ENCODE measurements at places on chromosomes 2 and 18.

DNA sequence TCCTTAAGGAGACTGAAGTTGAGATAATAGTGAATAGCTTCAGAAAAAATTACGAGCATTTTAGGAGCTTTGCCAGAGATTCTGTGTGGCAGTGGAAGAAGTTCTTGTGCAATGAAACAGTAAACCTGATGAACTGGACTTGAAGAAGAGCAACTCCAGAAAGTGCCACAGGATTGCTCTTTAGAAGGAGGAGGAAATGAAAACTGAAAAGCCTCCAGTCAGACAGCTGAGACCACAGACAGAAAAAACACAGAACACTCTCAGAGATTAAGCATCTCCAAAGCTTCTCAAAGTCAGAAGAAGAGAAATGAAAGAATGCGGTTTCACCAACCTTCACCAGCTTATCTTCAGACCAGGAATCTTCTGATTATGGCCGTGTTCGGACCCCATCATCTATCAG is 329.7 kb upstream of the CNTNAP5 start:
- no peak for DNase-seq

DNA sequence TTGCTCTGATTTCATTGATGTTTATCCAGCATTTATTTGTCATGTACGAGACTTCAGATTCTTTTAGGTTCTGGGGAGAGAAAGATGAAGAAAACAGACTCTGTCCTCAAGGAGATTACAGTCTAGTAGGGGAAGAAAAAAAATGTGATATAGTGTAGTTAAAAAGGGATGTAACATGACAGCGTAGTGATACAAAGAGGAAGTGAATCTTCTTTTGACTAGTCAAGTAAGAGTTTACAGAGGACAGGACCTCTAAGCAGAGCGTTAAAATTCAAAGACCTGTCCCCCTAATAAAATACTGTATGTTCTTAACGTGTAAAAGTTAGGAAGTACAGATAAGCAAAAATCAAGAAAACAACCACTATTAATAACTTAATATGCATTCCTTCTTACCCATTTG is 47.7 kb downstream of the NCOA1 start:
- no peak for DNase-seq

GRCh38 chr18:78425019-78425412 is 554.6 kb upstream of the SALL3 start:
- no peak for DNase-seq

DNA sequence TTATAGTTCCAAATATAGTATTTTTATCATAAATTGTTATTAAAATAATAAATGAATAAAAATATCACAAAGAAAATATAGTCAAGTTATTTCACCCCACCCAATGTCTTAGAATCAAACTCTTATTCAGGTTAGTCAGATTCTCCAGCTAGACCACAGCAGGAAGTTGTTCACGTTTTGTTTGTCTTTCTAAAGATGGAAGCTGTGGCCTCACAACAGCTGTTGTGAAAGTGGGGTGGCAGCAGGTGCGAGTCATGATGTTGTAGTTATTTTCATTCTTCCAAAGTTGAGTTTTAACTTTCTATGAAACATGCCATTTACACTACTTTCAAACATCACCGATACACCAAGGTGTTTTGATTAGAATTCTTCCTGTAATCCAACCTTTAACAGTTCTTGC is 272.9 kb downstream of the SLC8A1 start:
- DNase-seq = no peak

DNA sequence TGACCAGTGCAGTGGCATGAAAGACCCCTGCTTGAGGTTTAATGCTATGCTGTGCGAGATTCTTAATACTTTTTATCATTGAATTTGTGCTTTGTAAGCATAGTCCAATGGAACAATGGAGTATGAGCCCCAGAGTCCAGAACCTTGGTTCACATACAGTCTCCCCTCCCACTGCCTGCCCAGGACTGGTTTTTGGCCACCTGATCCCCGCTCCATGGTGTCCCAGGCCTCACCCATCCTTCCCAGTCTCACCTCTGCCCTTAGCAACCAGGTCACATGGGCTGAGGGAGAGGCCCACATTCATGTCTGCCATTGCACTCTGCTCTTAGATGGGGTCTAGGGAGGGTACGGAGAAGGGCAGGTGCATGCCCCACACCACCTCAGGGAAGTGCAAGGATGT is 6.3 kb downstream of the PDE11A start:
- DNase-seq = no peak

DNA sequence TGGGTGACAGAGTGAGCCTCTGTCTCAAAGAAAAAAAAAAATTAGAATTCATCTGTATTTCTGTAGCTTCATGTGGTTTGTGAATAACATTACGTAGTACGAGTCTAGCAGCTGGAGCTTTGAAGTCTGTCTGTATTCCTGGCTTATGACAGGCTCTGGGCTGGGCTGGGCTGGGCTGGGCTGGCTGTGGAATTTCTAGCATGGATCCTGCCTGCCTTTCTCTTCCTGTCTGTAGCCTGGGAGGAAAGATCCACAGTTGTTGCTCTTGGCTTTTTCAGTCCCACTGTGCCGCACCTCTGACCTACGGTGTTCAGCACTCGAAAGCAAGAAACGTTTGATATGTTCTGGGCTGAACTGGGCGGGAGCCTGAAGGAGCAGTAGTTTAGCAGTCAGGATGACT is 55.4 kb downstream of the BOLA3 start:
- no peak for DNase-seq

GRCh38 chr2:88600038-88600465 is 27.2 kb downstream of the EIF2AK3 start:
- DNase-seq = no peak

DNA sequence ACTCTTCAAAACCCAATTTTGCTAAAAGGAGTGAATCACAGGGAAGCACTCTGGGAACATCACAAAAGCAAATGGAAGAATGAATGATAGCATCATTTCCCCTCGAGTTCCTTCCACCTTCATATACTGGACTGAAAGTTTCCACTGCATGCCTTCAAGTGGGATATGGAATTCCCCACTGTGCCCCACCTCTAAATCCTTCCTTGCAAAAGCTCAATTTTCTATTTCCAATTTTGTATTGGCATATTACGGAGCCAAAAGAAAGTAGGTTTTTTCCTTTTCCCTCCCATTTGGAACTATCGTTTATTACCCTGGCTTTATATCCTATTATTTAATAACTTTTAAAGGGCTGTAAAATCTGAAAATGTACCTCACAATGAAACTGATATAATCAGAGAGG is 149.3 kb downstream of the PIEZO2 start:
- no peak for DNase-seq

GRCh38 chr2:158021226-158021625 is 80.5 kb upstream of the UPP2 start:
- DNase-seq = no peak

DNA sequence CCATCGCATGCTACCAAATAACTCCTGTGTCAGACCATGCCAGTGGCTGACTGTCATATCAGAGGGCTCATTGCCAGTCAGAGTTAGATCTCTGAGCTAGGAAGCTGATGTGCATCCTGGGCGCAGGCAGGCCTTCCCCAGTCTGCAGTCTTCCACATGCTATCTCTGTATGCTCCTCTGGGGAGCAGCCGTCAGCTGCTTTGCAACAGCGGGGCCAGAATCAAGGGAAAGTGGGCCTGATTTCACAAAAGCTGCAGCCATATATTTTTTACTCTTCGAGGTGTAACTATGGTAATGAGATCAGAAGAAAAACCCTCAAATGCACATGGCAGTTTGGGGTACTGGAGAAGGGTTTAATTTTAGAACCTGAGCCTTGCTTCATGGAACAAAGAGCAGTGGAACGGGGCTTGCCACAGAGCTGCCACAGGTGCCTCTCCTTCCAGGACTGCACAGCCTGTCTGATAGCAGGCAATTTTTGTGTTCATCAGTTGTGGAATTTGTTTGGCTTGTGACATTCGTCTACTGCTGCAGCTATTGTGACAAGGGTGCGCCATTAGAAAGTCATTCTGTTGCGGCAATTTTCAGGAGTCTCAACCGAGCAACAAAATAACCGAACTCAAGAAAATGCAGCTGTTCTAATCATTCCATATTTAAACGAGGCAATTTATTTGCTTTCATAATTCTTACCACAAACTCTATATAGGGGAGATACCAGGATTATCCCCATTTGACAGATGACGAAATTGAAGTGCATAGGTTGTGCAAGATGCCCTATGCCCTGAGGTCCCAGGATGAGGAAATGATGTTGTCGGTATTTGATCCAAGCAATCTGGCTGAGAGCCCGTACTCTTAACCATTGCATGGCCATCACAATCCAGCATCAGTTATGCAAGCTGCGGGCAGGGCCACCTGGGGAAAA is 109.6 kb upstream of the CYRIA start:
- DNase-seq = peak; percentile 92

- no peak for DNase-seq
Observed at GRCh38 chr2:225319872-225320271, 79.6 kb upstream of the NYAP2 start.

- no peak for DNase-seq
Observed at GRCh38 chr2:23614701-23615100, 229.7 kb downstream of the KLHL29 start.

- no peak for DNase-seq
Observed at GRCh38 chr2:32641180-32641579, 13.3 kb downstream of the TTC27 start.

GRCh38 chr2:9753665-9754531 is 89.4 kb upstream of the TAF1B start:
- DNase-seq = no peak

- no peak for DNase-seq
Observed at GRCh38 chr2:28415010-28415409, 22.4 kb downstream of the FOSL2 start.

GRCh38 chr2:174681099-174682006 is 82.9 kb downstream of the CHRNA1 start:
- DNase-seq = no peak

GRCh38 chr2:37708146-37708545 is 36.7 kb upstream of the CDC42EP3 start:
- no peak for DNase-seq

DNA sequence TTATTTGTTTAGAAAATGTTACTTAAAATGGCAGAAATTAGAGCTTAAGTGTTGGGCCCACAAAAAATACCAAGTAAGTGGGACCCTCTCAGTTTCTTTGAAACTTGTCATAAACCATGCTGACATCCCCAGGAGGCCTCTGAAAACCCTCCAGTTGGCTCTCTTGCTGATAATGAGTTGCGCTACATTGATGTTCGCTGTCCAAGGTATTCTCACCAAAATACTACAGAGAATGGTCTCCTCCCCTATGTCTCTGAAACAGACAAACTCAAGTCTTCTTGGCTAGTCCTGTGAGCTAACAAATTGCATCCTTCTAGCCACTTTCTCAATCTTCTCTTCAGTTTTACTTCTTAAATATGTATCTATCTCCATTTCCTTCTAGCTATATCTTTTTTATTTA is 669.4 kb downstream of the IRS1 start:
- DNase-seq = no peak

DNA sequence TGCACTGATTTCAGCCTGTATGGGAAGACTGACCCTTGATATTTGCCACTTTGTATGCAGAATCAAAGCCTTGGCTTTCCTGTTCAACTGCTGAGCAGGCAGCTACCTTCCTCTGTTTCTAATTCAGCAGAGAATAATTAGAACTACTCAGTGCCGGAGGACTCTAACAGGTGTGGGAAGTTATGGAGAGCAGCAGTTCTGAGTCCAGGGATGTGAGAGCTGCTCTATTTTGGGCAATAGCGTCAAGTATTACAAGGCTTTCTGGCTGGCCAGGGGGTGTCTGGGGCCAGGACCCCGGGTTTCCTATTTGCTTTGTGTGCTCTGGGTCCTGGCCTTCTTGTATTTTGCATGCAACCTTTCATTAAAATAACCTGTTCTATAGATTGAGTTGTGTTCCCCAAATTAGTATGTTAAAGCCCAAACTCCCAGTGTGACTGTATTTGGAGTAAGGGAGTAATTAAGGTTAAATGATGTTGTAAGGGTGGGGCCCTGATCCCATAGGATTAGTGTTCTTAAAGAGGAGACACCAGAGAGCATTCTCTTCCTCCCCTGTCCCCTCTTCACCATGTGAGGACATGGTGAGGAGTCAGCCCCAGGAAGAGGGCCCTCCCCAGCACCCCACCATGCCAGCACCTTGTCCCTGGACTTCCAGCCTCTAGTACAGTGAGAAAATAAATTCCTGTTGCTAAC is 5.6 kb upstream of the NTSR2 start:
- no peak for DNase-seq

DNA sequence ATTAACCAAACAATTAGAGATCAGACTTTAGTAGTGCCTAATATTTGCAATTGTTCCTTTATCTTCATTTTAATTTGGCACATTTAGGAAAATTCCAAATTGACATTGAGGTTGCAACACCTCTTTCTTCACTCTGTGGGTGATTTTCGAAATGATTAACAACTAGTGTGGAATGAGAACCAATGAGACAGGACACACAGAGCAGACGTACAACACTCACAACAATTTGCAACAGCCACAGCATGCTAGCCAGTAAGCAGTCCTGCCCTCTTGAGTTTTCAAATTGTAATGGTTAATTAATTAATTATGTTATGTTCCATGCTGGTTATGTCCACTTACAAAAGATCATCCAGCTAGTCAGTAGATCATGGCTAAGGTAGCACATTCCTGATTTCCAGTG is 339.3 kb downstream of the LRP1B start:
- DNase-seq = no peak

DNA sequence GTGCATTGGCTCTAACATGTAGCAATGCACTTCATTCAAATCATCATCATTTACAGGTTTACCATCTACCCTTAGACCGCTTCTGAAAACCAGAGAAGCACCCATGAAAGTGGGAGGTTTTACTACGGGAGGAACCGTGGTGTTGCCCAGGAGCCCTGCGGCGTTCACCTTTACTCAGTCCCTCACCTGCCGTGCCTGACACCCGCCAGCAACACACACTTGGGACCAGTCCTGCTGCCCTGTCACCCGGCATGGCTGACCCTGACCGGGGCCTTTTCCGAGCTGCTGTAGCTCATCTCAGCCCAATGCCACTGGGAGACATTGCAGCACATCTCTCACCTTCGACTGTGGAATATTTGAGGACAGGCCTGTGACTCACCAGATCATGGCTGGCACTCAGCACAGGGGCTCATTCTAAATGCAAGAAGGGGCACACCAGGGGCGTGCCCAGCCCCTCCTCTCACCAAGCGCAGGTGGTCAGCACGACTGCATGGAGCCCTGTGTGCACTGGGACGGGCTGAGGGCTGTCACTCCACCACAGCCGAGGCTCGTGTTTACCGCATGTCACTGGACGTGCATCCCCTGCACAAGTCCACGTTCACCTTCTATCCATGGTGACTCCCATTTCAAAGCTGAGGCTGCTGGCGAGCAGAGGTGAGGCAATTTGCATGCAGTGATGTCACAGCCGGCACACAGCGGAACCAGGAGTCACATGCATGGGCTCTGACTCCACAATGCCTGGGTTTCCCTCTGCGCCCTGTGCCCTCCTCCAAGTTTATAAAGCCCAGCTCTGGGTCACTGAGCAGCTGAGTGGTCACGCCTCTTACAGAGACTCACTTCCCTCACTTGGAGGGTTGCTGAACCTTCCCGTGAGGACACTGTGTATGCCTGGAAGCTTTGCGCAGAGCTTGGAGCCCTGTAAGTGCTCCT is 76.7 kb upstream of the SNTG2 start:
- peak; percentile 76 for DNase-seq

DNA sequence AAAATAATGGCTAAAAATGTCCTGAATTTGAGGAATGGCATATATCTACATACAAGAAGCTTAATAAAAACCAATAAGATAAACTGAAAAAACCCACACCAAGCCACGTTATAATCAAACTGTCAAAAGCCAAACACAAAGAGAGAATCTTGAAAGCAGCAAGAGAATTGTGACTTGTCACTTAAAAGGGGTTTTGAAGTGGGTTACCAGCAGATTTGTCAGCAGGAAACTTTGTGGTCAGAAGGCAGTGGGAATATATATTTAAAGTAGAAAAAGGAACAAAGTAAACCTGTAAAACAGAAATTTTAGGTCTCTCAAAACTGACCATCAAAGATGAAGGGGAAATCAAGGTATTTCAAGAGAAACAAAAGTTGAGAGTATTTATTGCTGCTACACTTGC is 171.9 kb upstream of the CNTNAP5 start:
- DNase-seq = no peak

Measured in posterior cingulate gyrus (tissue), 11 donors.